ENCODE measurements at places on chromosomes 11 and 22.

DNA sequence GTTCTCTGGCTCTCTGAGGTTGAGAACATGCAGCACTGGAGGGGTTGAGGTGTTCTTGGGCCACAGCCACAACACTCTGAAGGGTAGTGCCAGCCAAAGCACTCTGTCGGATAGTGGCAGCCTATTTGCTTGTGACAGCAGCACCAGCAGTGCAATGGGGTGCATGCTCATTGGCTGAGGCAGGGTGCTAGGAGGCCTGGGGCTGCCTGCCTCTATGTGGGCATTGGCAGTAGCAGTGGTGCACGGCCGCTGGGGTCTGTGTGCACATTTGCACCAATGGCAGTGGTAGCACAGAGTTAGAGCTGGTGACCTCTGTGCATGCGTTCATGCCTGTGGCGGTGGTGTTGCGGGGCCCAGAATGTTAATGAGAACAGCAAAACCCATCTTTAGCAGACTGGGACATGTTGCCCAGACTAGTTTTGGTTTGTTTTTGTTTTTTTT lies 25.4 kb downstream of the PI4KA start:
- no peak for DNase-seq

DNA sequence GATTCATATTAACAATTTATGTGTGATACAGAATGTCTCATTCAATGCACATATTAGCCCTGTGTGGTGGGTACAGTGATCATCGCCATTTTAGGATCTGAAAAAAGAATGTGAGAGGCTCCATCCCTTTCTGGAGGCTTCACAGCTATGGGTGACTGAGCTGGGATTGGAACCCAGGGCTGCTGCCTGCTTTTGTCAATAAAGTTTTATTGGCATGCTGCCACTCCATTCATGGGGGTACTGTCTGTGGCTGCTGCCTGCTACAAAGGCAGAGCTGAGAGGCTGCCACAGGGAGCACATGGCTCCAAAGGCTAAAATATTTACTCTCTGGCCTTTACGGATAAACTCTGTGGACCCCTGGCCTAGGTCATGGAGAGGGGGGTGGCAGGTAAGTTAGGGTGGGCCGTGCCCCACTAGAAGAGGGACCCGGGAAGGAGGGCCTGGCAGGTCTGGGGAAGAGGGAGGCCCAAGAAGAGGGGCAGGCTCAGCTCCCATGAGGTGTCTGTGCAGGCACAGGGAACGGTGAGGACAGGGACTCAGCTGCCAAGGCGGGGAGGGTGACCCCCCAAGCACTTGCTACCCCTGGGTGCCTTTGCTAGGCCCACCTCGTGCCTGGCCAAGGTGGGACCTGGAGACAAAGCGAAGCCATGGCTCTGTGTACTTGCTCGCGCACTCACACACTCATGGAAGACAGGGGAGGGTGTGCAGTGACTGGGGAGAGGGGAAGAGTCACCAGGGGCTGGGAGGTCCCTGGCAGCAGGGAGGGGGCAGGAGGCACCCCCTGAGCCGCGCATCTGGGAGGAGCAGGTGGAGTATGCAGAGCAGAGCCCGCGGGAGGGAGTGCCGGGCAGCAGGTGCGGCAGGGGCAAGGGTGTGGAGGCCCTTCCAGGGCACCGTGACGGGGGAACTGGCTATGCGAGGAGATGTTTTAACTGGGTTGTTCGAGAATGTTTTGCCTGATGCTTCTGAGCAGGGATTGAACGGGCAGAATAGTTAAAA lies 335.3 kb downstream of the CTTN start:
- DNase-seq = no peak

GRCh38 chr11:79209540-79210266 lies 231.1 kb downstream of the TENM4 start:
- no peak for DNase-seq

GRCh38 chr22:36002084-36002483 lies 26.5 kb downstream of the RBFOX2 start:
- no peak for DNase-seq

DNA sequence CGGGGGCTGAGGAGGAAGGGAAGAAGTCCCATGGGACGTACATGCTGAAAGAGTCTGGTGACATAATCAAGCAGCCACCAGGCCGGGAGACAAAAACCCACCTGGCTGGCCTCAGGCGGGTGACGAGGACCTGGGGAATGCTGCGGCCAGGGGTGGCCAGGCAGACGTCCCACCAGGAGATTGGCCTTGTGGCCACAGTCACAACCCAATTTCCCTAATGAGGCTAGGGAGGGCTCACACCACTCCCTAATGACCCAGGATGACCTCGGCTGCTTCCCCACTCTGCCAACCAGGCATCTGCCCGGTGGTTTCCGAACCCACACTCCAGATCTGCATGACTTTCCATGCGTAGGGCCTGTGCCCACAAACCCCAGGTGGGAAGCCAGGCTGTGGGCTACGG lies 66.9 kb downstream of the SCUBE1 start:
- no peak for DNase-seq

- no peak for DNase-seq
Observed at GRCh38 chr11:3164552-3165151, 458 bp downstream of the OSBPL5 start.

- DNase-seq = no peak
Observed at GRCh38 chr11:134742956-134743819, 331.1 kb upstream of the B3GAT1 start.

DNA sequence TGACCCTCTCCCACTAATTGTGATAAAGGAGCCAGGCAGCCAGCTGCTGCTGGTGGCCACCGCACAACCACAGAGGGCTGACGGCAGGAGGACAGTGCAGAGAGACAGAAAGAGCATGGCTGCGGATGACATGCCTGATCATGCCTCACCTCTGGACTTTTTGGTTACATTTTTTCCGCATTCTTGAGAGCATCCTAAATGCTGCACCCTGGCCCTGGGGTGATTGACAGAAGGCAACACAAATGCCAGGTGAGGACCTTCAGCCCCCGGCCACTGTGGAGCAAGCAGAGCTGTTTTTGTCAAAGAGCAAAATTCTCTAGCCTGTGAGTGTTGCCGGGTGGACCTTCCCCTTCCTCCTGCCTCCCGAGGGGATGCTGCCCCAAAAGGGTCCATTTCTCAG lies 78.5 kb downstream of the RPS6KA4 start:
- DNase-seq = no peak

DNA sequence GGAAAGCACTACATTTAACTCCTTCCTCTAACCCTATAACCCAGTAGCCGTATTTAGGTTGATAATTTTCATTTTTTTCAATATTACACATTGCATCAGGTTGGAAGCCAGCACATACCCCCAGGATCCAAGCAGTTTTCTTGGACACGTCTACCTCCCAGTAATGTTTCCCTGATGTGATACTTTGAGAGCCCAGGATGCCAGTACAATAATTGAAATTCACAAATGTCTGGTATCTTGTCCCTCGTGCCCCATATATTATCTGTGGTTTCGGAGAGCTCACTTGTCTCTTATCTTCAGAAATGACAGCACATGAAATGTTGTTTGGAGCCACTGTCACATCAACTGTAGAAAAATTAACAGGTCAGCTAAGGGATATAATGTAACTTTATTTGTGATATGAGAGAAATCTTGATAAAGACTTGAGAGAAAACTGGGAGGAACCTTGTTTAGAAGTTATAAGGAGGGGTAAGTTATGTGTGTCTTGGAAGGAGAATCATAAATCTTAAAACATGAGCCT lies 19.8 kb downstream of the TRIM5 start:
- DNase-seq = no peak

DNA sequence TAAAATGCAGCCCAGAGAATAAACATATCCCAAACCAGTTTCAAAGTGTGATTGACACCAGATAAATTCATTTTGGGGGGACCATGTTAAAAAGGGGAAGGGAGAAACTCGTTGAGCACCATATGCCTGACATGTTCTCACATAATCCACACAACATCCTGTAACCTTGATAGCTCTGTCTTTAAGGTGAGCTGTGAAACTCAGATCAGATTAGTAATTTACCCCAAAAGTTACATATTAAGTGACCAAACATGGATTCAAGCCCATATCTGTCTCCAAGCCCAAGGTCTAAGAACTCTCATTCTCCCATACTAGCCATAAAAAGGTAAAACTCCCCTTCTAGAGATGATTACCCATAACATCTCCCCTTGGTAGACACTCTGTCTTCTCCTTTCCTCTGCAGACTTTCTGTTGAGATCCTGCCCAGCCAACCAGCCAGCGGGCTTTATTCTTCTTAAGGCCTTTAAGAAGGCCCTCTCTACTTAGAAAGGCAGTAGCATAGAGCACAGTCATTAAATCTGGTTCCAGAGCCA lies 150.7 kb downstream of the CCDC34 start:
- DNase-seq = no peak

DNA sequence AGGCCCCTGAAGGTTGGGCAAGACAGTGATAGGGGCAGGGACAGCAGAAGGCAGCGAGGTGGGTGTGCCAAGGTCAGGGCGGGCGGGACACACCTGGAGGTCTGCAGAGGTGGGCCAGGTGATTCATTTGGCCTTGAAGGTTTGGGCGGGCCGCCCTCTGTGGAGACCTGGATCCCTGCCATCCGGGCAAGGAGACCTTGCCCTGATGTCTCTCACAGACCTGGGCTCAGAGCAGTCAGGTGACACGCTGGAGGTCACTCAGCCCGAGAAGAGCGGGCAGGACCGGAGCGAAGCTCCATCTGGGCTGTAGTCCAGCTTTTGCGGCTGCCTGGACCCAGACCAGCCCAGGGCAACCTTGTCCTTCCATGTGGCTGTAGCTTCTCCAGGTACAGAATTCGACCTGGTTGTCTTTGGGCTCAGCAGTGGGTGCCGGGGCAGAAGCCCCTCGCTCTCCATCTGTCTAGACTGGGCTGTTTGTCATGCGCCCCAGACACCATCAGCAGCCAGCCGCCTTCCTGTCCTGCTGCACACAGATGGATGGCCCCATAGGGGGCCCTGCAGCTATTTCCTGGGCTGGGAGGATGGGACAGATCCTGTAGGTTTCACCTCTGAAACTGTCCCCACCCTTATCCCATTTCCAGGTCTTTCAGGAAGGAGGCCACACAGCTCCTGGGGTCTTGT lies 3.1 kb downstream of the MRGPRG start:
- DNase-seq = no peak

DNA sequence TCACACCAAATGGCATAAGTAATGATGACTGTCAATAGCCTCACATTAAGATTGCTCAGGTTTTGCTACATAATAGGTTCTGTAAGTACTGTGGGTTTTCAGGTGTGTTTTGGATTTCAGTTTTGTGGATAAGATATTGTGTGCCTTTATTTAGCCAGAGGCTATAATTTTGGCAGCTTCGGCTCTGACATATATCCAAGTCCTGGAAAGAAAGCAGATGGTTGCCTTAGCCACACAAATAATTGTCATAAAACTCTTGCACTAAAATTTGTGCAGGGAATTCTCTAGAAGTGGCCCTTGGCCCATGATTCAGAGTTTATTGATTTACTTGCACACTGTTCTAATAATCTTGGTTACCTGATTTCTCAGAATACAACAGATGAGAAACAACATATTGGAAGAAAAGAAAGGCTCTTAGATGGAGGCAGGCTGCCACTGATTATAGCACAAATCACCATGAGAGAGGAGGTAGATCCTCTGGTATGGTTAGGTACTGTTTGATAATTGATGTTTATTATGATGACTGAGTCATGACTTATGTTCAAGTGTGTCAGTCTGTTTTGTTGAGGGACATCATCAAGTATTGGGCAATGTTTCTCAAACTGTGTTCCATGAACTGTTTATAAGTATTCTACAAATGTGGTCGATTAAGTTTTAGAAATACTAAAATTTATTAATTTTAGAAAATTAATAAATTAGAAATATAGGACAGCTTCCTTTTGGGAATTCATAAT lies 9.6 kb downstream of the REXO2 start:
- no peak for DNase-seq

GRCh38 chr22:37232140-37232998 lies 11.7 kb downstream of the RAC2 start:
- no peak for DNase-seq

- no peak for DNase-seq
Observed at GRCh38 chr11:11788063-11788710, 53.6 kb upstream of the USP47 start.

DNA sequence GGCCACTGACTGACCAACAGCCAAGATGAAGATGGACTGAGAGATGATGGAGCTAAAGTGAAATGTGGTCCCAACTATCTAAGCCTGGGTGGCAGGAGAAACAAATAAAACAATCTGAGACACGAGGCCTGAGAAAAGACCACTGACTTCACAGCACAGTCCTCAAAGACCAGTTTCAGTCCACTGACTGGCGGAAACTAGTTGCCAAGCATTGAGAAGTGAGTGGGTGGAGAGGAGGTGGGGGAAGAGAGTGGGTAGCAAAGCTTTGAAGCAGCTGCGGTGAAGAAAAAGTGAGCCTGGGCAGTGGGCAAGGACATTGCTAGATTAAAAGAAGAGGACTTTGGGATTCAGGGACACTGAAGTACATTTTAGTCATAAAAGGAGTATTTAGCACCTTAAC lies 1.9 kb downstream of the MS4A1 start:
- no peak for DNase-seq

DNA sequence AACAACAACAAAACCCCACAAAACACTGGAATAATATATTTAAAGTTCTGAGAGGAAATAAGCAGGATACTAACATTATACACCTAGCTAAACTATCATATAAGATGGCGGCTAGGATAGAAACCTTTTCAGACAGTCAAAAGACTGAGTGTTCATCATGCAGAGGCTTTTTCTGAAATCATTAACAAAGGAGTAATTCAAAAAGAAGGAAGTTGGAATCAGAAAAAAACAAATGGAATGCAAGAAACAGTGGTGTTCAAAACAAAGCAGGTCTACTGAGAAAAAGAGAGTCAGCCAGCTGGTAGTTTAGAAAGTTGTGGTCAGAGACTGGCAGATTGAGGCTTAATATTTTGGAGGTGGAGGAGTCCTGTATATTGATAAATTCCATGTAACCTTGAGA lies 30.1 kb upstream of the ZBTB44 start:
- no peak for DNase-seq

DNA sequence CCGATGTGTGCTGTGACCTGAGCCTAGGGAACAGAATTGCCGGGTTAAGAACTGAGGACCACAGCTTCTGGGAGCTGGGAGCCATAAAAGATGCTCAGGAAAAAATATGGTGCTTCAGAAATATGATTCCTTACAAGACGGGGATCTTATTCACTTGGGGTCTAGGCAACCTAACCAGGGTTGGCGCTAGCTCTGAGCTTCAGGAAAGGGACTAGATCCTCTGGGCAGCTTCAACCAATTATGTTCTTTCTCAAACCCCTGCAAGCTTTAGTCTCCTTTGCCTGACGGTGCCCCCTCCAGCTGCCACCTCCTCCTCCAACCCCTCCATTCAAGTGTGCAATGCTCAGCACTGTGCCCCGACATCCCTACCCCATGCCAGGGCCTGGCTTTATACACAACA lies 634.1 kb upstream of the CADM1 start:
- DNase-seq = no peak

GRCh38 chr11:61725781-61726231 lies 26.6 kb upstream of the MYRF start:
- DNase-seq = no peak
